Right hindlimb (tissue), 1 donor: ENCODE measurements at places on chromosomes 4 and X.

GRCh38 chr4:154082760-154083535 lies 294.1 kb upstream of the SFRP2 start:
- DNase-seq: peak; percentile 36

DNA sequence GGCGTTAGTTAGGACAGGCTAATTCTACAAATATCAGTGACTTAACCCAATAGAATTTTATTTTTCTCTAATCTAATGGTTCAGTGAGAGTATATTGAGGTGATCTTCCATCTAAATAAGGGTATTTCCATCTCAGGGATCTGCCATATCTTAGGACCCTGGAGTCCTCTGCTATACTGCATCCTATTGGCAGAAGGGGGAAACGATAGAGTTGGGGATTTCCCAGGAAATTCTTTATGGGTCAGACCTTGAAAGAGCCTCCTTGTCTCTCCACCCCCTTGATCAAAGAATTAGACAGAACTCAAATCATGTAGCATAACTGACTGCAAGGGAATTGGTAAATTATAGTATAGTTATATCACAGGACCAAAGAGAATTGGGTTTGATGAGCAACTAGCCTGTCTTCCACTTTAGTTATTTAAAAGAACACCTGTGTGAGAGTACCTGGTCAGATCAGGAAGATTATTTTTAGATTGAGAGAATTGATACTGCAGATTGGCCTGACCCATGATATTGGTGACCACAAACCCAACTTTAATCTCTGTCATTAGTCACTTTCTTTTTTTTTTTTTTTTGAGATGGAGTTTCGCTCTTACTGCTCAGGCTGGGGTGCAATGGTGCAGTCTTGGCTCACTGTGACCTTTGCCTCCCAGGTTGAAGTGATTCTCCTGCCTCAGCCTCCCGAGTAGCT lies 25.6 kb downstream of the SMARCA5 start:
- DNase-seq: no peak

- no peak for DNase-seq
These were observed 39.2 kb downstream of the SGMS2 start for GRCh38 chr4:107863850-107864371.

GRCh38 chr4:98482847-98483806 lies 175.3 kb downstream of the TSPAN5 start:
- DNase-seq: no peak

GRCh38 chrX:8730812-8731558 lies 952 bp downstream of the ANOS1 start:
- DNase-seq: peak; percentile 24
